Activated CD4-positive, alpha-beta T cell treated with anti-CD3 and anti-CD28 coated beads, Interleukin-2, amount 50 U/mL, for 16 hours (primary cell): ENCODE measurements at places on chromosomes 12 and 14.

DNA sequence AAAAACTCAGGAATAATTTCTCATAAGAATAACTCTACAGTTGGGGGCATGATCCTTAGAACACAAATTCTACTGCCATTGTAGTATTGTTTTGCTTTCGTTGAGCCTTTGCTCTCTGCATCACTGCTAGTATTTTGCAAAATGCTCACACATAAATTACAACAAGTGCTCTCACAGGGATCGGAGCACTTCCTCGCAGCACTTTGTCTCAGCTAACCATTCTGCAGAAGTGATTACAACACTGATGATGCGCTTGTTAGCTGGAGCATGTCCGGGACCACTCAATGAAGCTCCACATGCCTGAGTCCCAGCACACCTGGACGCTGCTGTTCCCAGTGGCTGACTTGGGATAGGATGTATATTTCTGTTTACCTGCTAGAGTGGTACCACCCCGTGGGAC lies 31.6 kb downstream of the MOAP1 start:
- DNase-seq = no peak

- DNase-seq = no peak
These were observed 4.5 kb upstream of the GMFB start for GRCh38 chr14:54493293-54493692.

GRCh38 chr14:50769863-50770500 lies 61.0 kb downstream of the NIN start:
- DNase-seq = no peak

DNA sequence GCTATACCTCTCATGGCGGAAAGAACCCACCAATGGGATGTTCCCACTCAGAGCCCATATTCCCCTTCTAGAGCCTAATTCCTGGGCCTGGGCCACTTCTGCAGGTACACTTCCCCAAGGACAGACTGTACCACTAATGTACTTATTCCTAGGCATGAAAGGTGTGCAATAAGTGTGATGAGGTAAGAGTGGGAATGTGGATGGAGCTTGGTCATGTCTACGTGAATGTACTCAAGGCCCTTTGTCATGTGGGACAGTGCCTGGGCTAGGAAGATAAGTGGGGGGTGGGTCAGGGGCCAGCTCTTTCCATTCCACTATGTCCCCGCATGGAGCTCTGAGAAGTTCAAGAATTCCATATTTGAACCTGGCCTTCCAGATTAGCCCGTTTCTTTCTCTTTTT lies 63.4 kb upstream of the FUT8 start:
- no peak for DNase-seq

DNA sequence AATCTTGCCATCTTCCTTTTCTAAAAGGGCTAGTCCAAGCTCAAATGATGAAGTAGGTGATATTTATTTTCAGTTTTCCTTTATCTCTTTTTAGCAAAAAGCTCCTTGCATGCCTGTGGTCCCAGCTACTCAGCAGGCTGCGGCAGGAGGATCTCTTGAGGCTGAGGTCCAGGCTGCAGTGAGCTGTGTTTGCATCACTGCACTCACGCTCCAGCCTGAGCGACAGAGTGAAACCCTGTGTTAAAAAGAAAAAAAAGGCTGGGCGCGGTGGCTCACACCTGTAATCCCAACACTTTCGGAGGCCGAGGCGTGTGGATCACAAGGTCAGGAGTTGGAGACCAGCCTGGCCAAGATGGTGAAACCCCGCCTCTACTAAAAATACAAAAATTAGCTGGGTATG lies 5.0 kb downstream of the TMEM116 start:
- no peak for DNase-seq

GRCh38 chr12:65565601-65566560 lies 258.4 kb upstream of the HMGA2 start:
- DNase-seq = no peak
